H9 (cell line): ENCODE measurements at places on chromosomes 2 and 18. TPM values are rescaled to one million over a fixed set of nuclear protein-coding genes. Genes with fewer than 3 reads are reported as not detected.

The PRKRA gene
- total RNA-seq: 60.1 and 61.5 TPM in 2 replicates

DNA sequence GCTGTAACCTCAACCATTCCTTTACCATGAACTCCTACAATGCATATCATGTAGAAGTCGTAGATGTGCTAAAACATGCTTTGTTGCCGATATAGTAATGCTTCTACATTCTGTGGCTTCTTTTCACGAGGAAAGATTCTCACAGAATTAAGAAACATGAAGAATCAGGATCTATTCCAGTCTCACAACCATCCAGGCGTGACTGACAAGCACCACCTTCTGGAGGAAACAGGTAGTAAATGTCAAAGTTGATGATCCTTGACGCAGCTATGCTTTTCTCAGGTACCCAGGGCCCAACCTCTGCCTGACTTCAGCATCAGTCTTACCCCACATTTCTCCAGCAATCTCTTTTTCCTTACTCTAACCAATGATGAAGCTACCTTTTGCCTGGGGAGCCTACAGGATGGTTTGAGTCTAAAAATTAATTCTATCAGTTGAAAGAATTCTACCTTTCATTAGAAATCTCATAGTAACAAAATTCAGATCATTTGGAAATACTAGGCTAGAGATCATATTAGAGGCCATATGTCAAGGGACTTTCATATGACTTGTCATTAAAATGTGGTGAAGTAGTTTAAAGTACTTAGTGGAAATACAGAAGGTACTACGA is 123.3 kb upstream of the RND3 start:
- peak; percentile 57 for DNase-seq

The DCDC2C gene
- total RNA-seq: not detected in 2 replicates

DNA sequence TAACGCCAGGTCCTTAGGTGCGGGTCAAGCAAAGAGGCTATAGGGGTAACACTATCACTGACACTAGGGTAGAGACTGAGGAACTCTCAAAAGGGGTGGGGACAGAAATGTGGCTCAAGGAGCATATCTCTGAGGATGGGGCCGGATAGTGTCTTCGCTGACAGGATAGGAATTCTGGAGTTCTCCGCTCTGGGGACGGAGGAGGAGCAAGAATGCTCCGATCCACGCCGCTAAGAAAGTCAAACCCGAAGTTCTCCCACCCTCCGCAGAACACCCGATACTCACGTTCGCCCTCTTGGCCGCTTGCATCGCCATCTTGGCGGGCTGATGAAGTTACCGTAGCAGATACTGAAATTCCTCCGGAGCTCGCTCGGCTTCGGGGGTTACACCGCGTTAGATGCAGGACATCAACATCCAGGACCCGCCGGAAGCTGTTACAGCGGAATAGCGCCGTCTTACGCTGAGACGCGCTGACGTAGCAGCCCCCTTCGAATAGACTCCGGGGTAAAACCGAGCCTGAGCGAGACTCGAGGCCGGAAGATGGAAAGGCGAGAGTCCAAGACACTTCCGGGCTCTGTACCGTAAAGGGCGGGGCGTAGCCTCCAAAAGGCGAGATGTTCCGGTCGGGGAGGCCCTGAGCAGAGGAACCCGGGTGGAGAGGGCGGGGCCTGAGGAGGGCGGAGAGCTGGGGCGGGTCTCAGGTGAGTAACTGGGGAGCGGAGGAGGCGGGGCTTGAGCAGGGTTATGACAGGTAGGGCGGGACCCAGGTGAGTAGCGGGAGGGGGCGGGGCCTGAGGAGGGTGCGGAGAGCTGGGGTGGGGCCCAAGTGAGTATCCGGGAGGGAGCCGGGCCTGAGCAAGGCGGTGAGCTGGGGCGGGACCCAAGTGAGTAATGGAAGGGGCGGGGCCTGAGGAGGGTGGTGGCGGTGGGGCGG is at the start of gene SF3B6:
TSS of gene SF3B6 (minus strand) at position 412 of the 934 bp plus-strand sequence. CDS start at position 315, 97 bp downstream.
- peak; percentile 100 for DNase-seq

GRCh38 chr18:41690332-41691127 is 264.5 kb upstream of the PIK3C3 start:
- no peak for DNase-seq

- no peak for DNase-seq
Measured at GRCh38 chr2:69253112-69253511, 133.9 kb downstream of the GFPT1 start.

GRCh38 chr2:54360055-54360792 is 95.9 kb upstream of the SPTBN1 start:
- no peak for DNase-seq

DNA sequence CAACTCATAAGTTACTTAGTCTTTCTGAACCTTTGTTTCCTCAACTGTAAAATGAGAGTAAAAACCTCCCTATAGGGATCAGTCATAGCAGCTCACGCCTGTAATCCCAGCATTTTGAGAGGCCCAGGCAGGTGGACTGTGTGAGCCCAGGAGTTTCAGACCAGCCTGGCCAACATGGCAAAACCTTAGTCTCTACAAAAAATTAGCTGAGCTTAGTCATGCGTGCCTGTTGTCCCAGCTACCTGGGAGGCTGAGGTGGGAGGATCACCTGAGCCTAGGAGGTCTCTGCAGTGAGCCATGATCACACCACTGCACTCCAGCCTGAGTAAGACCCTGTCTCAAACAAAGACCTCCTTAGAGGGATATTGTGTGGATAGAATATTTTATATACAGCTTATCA is 2.3 kb downstream of the GPR155 start:
- DNase-seq: no peak

The LYG1 gene
- 0.31 and 0.37 TPM in 2 replicates for total RNA-seq

DNA sequence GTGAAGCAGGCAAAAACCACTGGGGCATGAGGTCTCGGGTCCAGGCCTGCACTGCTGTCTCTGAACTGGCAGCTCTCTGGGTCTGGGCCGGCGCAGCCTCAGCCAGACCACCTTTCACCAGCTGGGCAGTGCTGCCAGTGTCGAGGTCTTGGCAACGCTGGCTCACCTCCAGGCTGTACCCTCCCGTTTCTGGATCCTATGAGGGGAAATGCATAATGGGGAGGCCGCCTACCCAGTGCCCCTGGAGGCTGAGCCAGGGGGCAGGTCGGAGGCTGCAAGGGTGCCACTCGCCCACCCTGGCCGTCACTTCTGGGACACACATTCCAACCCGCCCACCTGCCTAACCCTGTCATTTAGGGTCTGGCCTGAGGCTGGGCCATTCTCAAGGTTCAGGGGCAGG is 24.6 kb downstream of the KIF1A start:
- DNase-seq: no peak

The NEDD4L gene
- 56.1 and 76.3 TPM in 2 replicates for total RNA-seq

GRCh38 chr2:177261116-177262060 is 3.1 kb downstream of the NFE2L2 start:
- DNase-seq: no peak

The ACADL gene
- total RNA-seq: 0.24 and 0.26 TPM in 2 replicates

- no peak for DNase-seq
Measured at GRCh38 chr18:13889671-13890070, 25.7 kb downstream of the MC2R start.

DNA sequence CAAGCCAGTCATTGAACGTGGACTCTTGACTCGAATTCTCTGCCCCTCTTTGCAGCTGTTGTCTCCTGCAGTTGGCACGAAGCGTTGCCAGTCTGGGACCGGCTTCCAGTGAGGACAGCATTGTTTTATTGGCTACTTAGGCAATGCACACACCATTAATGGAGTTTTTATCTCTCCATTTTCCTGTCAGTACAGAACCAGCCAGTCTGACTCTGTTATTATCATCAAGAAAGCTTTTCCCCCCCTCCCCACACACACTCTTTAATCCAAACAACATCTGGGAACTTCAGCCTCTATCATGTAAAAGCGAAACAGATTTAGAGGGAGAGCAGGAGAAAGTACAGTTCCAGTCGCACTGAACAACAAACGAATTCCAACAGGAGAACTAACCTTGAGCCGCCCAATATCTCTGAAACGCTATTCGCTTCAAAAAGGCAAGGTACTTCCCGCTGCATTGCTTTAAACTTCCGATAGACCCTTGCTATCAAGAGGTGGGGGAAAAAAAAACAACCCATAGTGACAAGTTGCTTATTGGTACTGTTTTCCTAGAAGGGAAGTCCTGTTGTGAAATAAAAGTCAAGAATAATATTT is 38.2 kb downstream of the ACVR1 start:
- DNase-seq: no peak

DNA sequence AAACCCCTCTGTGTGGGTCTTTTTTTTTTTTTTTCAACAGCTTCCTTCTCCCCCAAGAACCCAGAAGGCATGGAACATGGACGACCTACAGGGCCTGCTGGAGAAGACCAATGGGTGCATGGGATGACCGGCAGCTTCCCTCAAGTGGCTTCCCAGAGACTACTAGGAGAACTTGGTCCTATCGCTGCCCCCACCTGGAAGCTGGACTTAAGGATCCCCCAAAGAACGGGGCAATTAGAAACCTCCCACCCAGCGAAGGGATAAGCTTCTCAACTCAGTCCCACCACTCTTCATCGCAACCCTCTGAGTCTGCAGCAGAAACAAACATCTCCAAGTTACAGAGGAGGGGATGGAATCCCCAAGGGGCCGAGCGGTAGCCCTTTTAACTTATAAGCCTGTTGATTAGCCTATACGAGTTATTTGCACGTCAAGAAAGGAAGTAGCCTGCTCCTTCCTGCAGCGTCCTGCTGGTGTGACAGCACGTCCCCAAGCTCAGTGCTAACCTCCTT is 1.4 kb downstream of the ACTR1B start:
- DNase-seq: no peak

GRCh38 chr2:70765507-70765906 is 2.5 kb downstream of the ADD2 start:
- no peak for DNase-seq

- no peak for DNase-seq
Measured at GRCh38 chr2:239152239-239152915, 248.4 kb downstream of the HDAC4 start.

- DNase-seq: no peak
Measured at GRCh38 chr2:107323946-107324565, 438.1 kb upstream of the ST6GAL2 start.

The TMEM178A gene
- total RNA-seq: 7.5 and 7.8 TPM in 2 replicates

The FTCDNL1 gene
- 0.81 and 2.0 TPM in 2 replicates for total RNA-seq

GRCh38 chr18:45122506-45122905 is 441.8 kb downstream of the SETBP1 start:
- DNase-seq: no peak

The RAB6C gene
- total RNA-seq: not detected in 2 replicates

DNA sequence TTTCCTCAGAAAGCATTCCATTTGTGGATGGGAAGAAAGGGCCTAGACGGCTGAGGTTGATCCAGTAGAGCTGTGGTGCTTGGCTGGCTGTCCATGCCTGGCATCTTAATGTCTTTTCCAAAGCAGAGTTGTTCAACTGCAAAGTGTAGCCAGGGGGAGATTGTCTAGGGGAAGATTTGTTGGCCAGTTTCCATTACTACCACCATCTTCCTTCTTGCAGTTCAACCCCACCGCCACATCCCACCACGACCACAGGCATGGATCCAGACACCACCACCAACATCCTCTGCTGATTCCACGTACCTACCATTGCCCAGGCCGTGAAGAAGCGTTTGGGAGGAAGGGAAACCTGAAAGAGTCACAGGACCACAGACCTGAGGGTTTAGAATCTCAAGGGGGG is 50.7 kb upstream of the HAAO start:
- no peak for DNase-seq

GRCh38 chr2:150392614-150393013 is 94.9 kb downstream of the RND3 start:
- no peak for DNase-seq

- no peak for DNase-seq
Measured at GRCh38 chr2:233179848-233180366, 71.6 kb upstream of the ATG16L1 start.

DNA sequence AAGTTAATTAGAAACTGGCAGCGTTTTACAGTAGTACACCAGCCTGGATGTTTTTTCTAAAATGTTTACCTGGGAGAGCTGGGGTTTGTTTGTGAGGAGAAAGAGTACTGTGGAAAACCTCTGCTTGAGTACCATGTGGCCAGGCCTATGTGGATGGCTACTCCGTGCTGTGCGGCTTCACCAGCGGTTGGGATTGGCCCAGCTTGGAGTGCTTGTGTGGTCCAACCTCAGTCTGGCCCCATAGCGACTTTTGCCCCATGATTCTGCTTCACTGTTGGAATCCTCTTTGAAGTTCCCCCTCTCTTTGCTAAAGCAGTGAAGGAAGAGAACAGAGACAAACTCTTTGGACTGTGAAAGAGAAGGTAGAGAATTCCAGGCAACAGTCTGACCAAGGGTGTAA is 15.9 kb downstream of the CD8A start:
- DNase-seq: no peak

The NT5DC4 gene
- total RNA-seq: not detected in 2 replicates

The ASNSD1 gene
- total RNA-seq: 48.5 TPM in 2 replicates

- no peak for DNase-seq
Measured at GRCh38 chr18:13328213-13328612, 109.7 kb downstream of the LDLRAD4 start.

GRCh38 chr2:126177479-126177878 is 478.5 kb upstream of the GYPC start:
- no peak for DNase-seq

- peak; percentile 6 for DNase-seq
Measured at GRCh38 chr2:31051258-31052140, 86.7 kb downstream of the GALNT14 start.

DNA sequence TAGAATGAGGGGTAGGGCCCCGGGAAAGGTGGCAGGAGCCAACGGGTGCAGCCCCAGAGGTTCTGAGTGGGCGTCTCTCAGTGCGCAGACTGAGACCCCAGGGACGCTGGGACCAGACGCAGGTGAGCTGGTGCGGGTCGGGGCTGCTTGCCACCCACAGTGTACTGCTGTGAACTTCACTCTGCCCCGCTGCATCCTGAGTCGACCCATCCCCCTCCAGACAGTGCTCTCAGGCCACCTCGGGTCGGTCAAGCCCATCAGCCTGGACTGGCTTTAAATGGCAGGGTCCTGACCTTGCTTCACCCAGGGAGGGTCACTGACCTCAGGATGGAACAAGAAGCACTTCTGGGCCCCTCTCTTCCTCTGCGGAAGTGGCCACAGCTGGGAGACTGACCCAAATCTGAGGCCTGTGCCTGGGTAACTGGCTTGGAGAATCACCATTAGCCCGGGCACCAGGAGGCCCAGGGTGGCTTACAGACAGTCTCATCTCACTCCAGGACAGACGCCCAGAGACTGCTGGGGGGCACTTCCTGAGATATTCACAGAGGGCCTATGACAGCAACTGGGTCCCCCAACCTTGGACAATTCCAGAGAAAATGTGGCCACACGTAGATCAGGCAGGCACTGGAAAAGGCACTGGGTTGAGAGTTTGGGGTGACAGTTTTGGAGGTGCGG is 23.7 kb upstream of the BOK start:
- DNase-seq: no peak

The IL1B gene
- total RNA-seq: not detected in 2 replicates

GRCh38 chr2:134932864-134933526 is 14.4 kb downstream of the CCNT2 start:
- no peak for DNase-seq

GRCh38 chr2:70916291-70916690 is 19.4 kb upstream of the ATP6V1B1 start:
- DNase-seq: no peak
